ENCODE measurements at places on chromosomes 13 and 19. TPM values are rescaled to one million over a fixed set of nuclear protein-coding genes. Genes with fewer than 3 reads are reported as not detected.

The PTGIR gene
- total RNA-seq, result 16.5 TPM

The FTL gene
- total RNA-seq, result 6,440 TPM

The NLRP9 gene
- total RNA-seq, result not detected

The PPM1N gene
- 2.8 TPM for total RNA-seq

The SHISA7 gene
- total RNA-seq, result not detected

Data from fibroblast of lung (primary cell).